ENCODE measurements at places on chromosomes 13 and 19.

DNA sequence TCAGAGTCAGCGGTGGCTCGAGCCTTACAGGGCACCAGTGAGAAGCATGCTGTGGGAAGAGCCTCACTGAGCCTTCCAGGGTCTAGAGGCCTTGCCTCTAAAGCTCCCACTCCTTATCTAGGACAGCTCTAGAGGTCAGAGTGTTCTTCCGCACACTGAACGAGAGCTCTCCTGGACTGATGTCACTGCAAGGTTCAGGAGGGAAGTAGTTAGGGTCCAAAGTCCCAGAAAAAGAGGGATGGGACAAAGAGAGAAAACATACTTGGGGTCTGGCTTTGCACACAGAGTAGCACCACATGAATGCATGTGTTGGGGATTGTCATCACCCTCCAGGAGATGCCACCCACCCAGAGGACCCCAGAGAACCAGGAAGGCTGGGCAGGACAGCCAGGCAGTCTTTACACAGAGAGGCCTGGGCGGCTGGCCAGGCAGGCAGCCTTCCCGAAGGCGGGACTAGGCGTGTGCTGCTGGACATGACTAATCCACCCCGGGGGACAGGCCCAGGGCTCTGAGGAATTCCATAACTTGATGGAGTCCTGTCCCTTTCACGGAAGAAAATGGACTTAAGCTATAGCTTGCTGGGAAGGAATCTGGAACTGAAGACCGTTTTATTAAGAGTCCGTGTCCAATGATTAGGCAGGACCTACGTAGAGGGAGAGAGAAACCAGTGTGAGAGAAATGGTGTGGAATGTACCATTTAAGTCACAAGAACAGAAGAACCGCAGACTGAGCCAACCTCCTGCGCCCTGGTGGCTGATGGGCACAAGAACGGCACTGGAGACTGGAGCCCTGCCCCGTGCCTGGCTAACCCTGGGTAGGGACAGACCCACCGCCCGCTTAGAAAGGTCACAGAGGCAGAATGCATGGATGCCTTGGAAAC, 16.6 kb upstream of the EPHX3 start:
- peak; percentile 64 for DNase-seq

GRCh38 chr13:112003941-112004340, 63.0 kb upstream of the SOX1 start:
- DNase-seq: no peak

DNA sequence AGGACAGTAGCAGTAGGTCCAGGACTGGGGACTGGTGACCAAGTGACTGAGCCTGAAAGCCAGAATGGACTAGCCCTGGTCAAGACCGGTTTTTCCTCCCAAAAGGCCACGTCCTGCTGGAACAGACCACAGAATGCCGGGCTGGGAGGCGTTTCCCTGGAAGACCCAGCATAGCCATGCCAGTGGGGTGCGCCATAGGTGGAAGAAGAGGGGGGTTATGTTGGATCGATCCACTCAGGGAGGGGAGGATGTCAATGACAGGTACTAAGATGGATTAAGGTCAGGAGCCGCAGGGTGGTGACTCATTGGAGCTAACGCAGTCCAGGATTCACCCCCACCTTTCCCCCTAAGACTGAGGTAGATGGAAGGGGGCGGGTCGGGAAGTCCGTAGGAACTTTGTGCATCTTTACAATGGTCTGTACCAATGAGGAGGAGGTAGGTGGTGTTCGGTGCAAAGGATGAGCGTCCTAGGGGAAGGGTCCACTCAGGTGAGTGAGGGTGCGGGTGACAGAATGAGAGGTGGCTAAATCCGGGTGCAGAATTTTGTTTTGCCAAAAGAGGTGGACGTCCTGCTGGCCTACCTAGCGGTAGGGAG, 21.0 kb downstream of the VASP start:
- DNase-seq: no peak

DNA sequence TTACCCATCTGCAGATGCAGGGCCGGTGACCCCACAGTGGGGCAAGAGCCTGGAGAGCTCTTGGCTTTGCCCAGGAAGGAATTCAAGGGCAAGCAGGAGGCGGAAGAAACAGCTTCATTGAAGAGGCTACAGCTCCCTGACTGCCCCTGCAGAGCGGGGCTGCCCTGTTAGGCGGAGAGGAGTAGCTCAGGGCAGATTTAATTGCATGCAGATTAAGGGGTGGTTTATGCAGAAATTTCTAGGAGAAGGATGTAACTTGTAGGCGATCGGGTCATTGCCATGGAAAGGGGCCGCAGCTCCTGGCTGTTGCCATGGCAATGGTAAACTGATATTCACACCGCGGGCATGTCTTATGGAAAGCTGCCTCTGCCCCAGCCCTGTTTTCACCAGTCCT, 94.1 kb downstream of the ATP11A start:
- no peak for DNase-seq

- no peak for DNase-seq
Measured at GRCh38 chr13:111469916-111470506, 149.6 kb downstream of the TEX29 start.

DNA sequence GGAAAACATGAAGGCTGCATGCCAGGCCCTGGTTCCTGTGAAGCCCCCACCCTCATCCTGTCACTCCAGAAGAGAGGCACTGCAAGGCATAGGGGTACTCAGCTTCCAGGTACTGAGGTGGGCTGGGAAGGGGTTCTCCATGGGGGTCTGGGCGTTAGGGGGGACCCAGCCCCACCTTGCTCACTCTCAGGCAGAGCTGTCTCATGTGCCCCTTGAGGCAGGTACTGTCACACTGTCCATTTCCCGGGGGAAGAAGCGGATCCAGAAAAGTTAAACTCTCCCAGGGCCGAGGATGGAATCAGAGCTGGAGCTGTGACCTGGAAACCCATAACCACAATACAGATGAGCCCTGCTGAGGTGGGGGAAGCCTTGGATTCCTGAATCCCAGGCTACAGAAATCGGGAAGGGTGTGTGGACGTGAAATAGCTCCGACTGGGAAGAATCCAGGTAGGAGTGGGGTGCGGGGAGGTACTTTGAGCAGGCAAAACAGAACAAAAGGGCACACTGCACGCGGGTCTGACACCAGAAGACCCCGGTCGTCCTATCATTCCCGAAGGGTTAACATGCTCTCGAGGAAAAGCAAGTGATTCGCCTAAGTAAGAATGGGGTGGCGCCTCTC, 540 bp upstream of the USE1 start:
- no peak for DNase-seq

DNA sequence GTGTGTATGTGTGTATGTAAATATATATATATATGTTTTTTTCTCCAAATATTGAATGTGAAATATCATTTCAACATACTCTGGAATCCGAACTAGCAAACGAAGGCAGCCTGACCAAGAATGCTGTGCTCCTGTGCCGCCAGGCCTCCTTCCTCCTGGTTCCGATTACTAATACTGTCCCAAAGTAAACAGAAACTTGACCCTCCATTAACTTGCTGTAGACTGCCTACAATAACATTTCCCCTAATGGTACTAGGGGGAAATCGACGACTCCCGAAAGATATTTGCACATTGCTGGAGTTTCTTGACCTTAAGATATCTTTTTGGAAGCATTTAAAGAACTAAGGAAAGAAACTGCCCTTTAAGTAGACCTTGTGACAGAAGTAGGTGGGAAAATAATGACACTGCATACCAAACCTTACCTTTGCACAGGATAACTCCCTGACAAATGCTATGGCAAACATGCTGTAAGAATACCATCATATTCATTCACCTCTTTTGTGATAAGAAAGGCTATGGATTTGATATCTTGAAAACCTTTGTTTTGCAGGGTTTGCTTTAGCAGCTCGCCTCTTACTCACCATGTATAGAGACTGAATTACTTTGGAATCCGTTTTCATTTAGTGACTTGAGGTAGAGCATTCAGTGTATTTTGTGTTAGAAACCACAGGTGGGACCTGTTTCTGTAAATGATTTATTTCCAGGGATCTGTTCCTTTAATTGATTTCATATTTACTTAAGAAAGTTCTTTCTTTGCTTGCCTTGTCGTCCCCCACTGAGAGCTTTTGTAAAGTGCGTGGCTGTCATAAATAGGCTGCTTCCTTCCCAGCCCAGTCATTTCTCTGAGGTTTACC, 80.1 kb downstream of the KLF5 start:
- DNase-seq: no peak

DNA sequence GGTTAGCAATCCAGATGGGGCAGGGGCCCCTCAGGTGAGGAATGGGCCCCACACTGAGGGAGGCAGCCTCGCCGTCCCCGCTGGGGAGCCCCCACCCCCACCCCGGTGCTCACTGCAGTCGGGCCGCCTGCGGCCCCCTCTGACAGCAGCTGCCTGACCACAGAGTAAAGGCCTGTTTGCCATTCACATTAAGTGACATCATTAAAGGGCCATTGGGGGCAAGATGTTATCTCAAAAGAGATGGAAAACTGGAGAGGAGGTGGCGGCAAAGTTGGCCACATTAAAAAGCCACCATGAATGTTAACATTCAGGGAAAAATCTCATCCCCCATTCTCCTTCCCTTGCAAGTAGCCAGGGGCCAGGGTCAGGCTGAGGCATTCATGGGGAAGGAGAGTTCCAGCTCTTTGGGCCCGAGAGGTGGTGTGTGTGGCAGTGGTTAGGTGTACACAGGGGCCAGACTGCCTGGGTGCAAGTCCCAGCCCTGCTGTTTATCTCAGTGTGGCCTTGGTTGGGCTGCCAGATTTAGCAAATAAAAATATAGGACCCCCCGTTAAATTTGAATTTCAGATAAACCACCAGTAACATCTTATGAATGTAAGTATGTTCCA, 20.9 kb downstream of the VSTM2B start:
- DNase-seq: no peak

GRCh38 chr19:18259893-18260292, 14.4 kb downstream of the IQCN start:
- no peak for DNase-seq

GRCh38 chr13:96762876-96763275, 231.4 kb downstream of the OXGR1 start:
- DNase-seq: no peak

DNA sequence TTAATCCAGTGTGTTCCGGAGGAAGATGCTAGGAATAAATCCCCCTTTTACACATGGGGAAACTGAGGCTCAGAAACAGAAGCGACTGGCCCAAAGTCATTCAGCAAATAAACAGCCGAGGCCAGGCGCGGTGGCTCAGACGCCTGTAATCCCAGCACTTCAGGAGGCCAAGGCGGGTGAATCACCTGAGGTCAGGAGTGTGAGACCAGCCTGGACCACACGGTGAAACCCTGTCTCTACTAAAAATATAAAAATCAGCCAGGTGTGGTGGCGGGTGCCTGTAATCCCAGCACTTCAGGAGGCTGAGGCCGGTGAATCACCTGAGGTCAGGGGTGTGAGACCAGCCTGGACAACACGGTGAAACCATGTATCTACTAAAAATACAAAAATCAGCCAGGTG, 11.6 kb upstream of the PLIN3 start:
- DNase-seq: no peak

GRCh38 chr19:48777720-48778119, 22.4 kb downstream of the FGF21 start:
- no peak for DNase-seq

- DNase-seq: no peak
Measured at GRCh38 chr19:5218255-5218855, 122.3 kb downstream of the PTPRS start.

- DNase-seq: no peak
Measured at GRCh38 chr13:46341112-46341711, 45.8 kb downstream of the RUBCNL start.

GRCh38 chr19:18172331-18173053, 1.1 kb upstream of the IFI30 start:
- DNase-seq: no peak

- no peak for DNase-seq
Measured at GRCh38 chr19:35868172-35868822, at the start of gene APLP1. TSS of gene APLP1 (plus strand) at chr19:35868574. CDS start at chr19:35868637, 63 bp downstream.

GRCh38 chr13:28329395-28330158, 165.4 kb downstream of the FLT1 start:
- peak; percentile 13 for DNase-seq

- no peak for DNase-seq
Measured at GRCh38 chr19:3285647-3286176, 61.3 kb downstream of the CELF5 start.

- no peak for DNase-seq
Measured at GRCh38 chr19:31138077-31138476, 211.2 kb downstream of the TSHZ3 start.

DNA sequence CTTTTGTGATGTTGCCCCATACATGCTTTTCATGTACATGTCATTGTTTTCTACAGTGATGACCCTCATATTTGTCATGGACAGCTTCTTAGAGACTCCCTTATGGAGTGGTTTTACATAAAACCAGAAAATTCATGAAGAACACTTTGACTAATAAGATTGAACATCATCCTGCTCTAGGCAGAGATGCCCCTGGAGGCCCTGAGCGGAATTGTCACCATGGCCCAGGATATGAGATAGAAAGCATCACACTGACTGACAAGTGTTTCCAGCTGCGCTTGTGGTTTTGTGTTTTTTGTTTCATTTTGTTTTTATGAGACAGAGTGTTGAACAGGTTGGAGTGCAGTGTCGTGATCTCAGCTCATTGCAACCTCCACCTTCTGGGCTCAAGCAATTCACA, 22.2 kb downstream of the ZNF701 start:
- no peak for DNase-seq

DNA sequence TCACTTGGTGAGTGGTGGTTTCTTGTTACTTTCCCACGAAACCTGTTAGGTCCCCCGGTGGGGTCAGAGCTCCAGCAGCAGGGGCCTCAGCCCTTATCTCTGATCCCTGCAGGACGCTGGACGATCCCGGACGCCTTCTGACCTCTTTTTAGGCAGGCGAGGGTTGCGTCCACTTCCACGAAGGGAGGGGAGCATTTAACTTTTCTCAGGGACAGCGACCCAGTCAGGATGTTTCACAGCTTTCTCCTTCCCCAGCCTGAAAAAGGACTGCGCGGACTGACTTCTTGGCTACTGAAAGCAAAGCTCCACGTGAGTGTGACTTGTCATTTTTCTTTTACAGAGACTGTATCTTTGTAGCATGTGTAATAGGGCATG, 692 bp downstream of the ZNF234 start:
- DNase-seq: no peak

GRCh38 chr19:47129579-47129978, 1.1 kb upstream of the SAE1 start:
- DNase-seq: no peak

DNA sequence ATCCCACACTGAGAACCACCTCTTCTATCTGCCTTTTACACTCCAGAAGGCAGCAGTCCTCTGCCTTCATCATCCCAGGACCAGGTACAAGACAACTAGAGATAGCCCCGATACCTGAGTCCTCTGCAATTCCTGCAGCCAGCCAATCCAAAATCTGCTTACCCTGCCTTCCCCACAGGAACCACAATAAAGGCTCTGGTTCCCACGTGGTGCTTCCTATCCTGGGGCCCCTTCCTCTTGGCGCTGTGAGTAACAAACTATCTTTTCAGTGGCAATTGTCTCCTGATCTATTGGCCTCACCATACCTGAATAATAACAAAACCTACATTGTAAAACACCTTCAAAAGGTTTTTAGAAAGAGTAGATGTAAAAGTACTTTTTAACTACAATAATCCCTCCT, 63.1 kb downstream of the ZDHHC20 start:
- DNase-seq: no peak

GRCh38 chr19:43455321-43456113, 9.9 kb downstream of the LYPD3 start:
- DNase-seq: no peak

- no peak for DNase-seq
Measured at GRCh38 chr13:57634839-57635165, 3.3 kb downstream of the PCDH17 start.
